ENCODE measurements at places on chromosomes 7 and 10.

GRCh38 chr10:740936-741431 lies 51.5 kb upstream of the DIP2C start:
- no peak for DNase-seq

GRCh38 chr10:91023700-91024398 lies 103.0 kb upstream of the ANKRD1 start:
- no peak for DNase-seq

DNA sequence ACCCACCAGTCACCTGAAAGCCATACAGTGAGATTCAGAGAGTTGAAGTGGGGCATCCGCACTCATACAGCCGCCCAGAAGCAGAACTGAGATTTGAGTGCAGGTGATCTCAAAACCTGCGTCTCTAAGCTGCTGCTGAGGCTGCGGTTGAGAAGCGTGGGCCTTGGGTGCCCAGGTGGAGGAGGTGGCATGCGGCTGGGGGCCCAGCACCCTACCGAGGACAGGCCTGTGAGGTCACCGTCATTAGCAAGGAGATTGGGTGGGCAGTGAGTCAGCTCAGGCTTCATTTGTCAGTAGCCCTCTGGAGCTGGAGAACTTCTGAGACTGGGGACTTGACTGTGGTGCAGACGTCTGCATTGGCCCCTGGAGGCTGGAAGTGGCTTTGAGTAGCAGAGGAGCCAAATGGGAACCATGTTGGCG lies 29.8 kb downstream of the ZMIZ1 start:
- DNase-seq = peak; percentile 56

DNA sequence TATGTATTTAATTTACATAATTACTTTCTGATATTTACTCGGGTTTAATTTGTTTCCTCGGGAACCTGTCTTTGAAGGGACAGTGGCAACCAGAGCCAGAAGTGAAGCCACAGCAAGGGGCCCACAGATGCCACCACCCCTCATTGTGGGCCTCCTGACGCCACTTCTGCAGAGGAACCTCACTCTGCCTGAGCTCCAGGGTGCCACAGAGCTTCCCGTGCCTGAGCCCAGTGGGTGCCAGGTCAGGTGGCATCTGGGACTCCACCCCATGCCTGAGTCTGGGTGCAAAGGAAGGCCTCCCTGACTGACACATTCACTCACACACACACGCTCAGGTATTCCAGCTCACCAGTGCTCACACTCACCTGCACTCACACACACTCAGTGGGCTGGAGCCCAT lies 213.7 kb downstream of the GRID1 start:
- no peak for DNase-seq

DNA sequence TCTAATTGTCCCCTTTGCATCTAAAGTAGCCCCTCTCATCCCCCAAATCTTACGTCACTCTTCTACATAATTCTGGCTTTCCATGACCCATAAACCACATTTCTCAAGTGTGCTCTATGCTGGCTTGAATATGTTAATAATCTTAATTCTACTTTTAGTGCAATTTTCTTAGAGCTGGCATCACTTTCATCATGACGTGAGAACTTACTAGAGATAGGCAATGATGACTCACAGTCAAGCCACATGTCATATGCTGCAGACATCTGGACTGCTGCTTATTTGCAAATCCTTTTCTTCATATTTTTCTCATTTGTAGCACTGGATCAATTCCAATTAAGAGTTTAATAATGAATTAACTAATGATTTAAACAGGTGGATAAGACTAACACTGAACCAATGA lies 260.7 kb upstream of the PRKCQ start:
- no peak for DNase-seq

DNA sequence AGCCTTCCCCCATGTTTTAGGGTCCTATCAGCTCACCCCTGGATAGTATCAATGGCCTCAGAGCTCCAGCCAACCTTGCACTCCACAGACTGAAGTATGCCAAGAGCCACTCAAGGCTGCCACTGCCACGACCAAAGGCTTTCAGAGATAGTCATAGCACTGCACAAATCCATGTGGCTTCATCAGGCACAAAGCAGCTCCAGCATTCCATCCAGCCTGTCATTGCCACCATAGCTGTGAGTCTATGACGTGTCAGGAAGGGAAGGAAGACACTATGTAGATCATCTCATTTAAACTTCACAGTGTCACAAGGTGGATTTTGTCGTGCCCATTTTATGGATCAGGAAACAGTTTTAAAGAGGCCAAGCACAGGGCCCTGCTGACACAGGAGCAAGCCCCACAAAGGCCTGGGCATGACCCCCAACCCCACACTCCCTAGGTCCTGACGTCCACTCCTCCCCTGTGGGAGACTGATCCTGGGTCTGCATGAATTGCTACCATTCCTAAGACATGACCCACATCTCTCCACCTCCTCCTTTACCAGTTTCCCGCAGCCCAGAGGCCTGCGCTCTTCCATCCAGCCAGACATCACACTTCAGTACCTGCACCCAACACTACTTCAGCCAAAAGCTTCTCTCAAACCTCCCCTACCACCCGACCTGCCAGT lies 119.4 kb downstream of the DIP2C start:
- DNase-seq = no peak

GRCh38 chr10:129788215-129788614 lies 175.9 kb downstream of the EBF3 start:
- DNase-seq = no peak

- DNase-seq = no peak
These were observed 364 bp downstream of the ZNF518A start for GRCh38 chr10:96130326-96130995.

- DNase-seq = no peak
These were observed 317.2 kb downstream of the GPR158 start for GRCh38 chr10:25492040-25492439.

GRCh38 chr10:1059902-1060301 lies 3.7 kb downstream of the WDR37 start:
- no peak for DNase-seq

GRCh38 chr7:18345641-18346234 lies 149.8 kb upstream of the HDAC9 start:
- DNase-seq = peak; percentile 33

GRCh38 chr7:24406053-24406788 lies 122.2 kb downstream of the NPY start:
- DNase-seq = no peak

DNA sequence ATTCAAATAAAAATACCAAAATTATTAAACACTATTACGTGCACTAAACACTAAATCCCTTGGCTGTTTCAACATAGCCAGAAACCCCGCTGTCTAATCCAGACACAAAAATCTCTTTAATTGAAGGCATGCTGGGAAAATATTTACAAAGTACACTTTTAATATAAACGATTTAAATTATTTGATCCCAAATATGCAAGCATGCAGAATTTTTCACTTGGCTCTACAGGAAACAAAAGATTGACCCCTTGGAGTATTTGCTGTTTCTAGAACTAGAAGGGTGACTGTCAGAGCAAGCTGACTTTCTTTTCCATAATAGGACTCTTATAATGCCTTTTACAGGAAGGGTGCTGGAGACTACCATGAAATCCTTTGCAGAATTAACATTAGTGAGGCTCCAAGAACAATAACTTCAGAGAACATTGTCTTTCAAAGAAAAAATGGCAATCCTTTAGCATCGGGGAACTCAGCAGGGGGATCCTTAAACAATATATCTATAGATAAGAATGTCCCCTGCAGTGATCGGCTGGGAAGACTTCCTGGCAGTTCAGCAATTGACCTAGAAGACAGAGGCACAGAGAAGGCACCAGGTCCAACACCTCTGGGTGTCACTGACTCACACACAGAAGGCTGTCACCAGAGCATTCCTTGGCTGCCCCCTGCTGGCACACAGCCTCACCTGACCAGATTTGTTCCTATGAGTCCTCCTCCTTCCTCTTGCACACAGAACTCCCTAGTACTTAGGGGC lies 55.8 kb upstream of the MRLN start:
- peak; percentile 24 for DNase-seq

GRCh38 chr10:89600041-89600440 lies 45.0 kb downstream of the PANK1 start:
- DNase-seq = no peak

GRCh38 chr10:49001402-49001801 lies 61.8 kb upstream of the LRRC18 start:
- DNase-seq = no peak

GRCh38 chr7:156158213-156158612 lies 345.9 kb upstream of the SHH start:
- DNase-seq = no peak

DNA sequence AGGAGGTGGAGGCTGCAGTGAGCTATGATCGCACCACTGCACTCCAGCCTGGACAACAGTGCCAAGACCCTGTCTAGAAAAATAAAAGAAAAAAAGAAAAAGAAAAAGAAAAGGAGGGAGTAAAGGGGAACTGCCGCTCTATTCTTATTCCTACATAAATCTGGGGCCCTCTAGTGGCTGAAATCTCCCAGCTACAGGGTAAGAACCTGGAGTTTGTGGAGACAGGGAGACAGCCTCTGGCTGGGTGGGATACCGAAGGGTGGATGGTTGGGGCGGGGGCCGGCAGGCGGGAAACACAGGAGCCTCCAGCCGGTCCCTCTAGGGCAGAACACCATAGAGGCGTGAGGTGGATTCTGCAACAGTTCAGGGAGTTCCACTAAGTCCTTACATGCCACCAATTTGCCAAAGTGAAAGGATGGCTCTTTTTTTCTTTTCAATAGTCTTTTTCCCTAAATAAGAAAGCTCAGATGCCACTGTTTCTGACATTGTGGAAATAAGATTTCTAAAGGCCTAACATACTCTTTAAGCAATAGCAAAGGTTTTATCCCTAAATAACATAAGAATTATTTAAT lies 117.3 kb downstream of the SVIL start:
- DNase-seq = no peak

- no peak for DNase-seq
These were observed 32.4 kb downstream of the GPRIN2 start for GRCh38 chr10:46523962-46524471.

DNA sequence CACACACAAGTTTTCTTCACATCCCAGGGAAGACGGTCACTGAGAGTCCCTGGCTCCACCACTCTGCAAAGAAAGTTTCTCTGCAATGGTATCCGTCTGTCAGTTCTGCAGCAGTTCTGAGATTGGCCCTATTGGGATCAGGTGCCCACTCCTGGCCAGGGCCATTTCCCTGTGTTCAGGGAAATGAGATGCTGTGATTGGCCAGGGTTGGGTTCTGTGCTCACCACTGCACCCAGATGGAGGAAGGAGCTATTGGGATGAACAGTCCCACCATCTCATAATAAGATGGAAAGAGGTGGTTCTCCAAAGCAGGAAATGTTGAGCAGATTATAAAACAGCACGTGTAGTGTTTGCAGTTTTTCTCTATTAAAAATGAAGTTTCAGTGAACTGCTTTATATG lies 13.3 kb upstream of the PIP4K2A start:
- DNase-seq = no peak

- no peak for DNase-seq
These were observed 60.1 kb upstream of the CAPZA2 start for GRCh38 chr7:116802144-116802745.

- no peak for DNase-seq
These were observed 603.9 kb downstream of the PTPRN2 start for GRCh38 chr7:157983502-157984422.

GRCh38 chr7:54712820-54713219 lies 46.2 kb downstream of the SEC61G start:
- DNase-seq = no peak

- DNase-seq = no peak
These were observed 214.7 kb upstream of the SLC26A5 start for GRCh38 chr7:103660455-103661371.

DNA sequence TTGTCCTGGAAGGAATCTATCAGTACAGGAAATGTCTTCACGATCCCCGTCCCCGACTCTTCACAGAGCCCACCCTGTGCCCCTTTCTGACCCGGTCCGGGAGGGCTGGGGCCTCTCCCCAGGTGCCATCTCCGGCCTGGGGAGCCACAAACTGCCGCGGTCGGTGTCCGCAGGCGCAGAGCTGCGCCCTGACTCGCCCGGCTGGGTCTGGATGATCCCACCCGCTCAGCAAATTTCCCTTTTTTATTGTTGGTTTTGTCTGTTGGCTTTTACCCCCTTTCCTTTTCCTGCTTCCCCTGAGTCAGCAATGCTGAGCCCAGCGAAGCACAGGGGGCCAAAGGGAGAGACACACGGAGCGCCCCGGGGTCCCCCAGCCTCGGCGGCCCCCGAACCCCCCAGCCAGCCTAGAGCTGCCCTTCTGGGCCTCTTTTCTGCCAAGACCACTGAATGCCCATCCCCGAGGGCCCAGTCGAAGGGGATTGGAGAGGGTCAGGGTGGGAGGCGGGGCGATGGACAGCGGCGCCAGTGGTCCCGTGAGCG lies 30.9 kb downstream of the LEP start:
- no peak for DNase-seq

GRCh38 chr7:49774459-49775064 lies 1.1 kb downstream of the VWC2 start:
- DNase-seq = no peak

DNA sequence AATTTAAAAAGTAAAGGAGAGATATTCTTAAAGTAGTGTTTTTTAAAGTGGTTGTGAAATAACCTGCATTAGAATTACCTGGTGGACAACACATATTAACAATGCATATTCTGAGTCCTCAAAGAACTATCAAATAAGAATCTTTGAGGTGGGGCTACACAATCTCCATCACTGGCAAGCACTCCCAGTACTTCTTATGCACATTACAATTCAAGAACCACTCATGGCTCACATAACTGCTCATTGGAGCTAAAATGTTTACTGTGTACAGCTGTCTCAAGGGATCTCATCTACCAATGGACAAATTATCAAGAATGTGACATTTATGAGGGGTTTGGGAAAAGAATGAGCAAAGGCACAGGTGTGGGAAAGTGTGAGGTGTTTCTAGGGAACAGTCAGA lies 692.0 kb downstream of the PHTF2 start:
- DNase-seq = no peak

GRCh38 chr10:43037440-43037839 lies 39.4 kb upstream of the RET start:
- DNase-seq = no peak

DNA sequence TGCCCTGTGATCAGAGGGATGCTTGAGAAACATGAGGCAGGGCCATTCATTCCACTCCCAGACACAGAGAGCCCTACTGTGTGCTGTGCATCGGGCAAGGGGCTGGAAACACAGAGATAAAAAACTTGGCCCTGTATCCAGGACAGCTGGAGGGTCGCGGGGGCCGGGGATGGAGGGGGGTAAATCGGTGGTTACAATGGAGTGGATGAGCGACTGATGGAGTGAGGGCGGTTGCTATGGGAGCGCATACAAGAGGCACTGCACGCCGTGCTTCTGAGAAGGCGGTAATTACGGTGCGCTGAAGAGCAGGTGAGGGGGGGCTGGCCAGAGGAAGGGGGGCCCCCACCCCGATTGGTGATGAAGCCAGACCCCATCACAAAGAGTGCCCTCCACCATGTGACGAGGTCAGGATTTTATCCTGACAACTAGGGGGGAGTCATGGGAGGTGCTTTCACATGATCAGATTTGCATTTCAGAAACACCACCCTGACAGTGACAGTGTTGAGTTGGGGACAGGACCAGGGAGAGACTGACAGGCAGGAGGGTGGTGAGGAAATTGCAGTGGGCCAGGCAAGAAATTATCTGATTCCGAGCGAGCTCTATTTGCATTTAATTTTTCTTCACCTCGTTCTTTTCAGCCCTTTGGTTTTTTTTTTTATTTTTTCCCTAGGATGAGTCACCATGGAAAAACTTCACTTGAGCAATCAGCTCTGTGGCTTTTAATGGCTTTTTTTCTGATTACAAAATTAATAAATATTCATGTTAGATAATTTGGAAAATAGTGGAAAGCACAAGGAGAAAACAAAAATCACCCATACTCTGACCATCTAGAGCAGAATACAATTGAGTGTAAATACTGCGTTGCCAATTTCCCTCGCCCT lies 7.8 kb downstream of the CPA5 start:
- no peak for DNase-seq

- DNase-seq = peak; percentile 47
These were observed 33.5 kb downstream of the FIGNL1 start for GRCh38 chr7:50416527-50417182.

- DNase-seq = no peak
These were observed 1363.4 kb upstream of the CELF2 start for GRCh38 chr10:9654261-9654660.
